ENCODE measurements at places on chromosomes 16 and 17.

DNA sequence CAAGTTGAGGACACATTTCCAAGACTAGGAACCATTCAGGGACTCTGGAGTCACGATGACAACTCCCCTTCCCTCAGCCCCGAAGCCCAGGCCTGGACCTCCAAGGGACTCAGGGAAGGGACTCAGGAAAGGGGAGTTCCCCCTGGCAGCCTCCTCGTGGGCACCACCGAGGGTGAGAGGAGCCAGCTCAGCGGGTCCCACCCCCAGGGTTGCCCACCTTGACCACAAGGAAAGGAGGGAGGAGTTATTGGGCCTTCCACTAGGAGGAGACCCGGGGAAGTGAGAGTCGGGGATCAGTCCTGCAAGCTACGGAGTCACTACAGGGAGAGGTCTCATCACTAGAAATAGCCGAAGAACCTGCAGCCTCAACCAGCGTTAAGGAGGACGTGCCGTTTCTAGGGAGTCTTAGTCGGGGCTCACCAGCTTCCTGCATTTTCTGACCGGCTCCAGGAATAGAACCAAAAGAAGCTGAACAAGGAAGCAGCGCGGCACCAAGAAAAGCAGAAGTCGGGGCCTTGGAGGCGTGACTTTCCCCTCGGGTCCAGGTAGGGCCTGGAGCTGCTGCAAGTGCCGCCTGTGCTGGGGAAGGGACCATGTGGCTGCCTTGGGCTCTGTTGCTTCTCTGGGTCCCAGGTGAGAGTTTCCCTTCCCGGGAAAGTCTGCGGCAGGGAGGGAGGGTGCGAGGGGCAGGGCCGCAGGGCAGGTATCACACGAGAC, at the start of gene CD300A:
CD300A (plus strand) TSS at position 524 of the 717 bp plus-strand sequence; CDS start at position 594, 70 bp downstream.
- no peak for DNase-seq

- DNase-seq: no peak
Observed at GRCh38 chr17:15440347-15440746, 27.1 kb downstream of the CDRT4 start.

DNA sequence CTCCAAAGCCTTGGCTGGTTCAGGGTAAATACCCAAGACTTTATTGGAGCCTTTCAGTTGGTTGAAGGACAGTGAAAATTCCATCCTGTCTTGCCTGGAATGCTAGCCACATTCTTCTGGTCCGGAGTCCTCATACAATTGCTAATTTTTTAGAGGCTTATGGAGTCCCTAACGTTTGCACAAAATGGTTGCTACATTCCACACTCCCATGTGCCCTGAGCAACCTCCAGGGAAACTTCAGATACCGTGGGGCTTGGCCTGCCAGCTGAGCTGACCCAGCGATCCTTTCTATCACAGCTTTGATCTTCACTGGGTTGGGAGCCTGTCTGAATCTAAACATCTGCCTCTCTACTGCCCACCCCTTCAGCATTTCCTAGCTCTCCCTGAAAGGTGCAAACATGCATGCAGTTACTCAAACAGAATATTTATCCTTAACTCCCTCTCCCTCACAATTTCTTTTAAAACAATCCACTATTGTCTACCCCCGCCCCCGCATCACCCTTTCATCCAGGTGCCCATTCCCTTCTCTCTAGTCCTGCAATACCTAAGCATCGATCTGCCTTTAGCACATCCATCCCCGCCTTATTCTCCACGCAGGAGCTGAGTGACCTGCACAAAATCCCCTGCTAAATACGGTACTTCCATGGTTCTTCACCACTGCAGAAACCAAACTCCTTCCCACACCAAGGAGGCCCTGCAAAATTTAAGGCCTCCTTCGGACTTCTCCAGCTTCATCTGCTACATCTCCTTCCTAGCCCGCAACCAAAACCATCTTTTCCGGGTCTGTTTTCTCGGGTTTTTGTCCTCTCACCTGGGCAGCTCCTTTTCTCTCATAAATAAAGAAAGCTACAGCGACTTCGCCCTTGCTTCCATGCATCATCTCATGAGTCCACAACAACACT, 810 bp upstream of the GAN start:
- DNase-seq: no peak

DNA sequence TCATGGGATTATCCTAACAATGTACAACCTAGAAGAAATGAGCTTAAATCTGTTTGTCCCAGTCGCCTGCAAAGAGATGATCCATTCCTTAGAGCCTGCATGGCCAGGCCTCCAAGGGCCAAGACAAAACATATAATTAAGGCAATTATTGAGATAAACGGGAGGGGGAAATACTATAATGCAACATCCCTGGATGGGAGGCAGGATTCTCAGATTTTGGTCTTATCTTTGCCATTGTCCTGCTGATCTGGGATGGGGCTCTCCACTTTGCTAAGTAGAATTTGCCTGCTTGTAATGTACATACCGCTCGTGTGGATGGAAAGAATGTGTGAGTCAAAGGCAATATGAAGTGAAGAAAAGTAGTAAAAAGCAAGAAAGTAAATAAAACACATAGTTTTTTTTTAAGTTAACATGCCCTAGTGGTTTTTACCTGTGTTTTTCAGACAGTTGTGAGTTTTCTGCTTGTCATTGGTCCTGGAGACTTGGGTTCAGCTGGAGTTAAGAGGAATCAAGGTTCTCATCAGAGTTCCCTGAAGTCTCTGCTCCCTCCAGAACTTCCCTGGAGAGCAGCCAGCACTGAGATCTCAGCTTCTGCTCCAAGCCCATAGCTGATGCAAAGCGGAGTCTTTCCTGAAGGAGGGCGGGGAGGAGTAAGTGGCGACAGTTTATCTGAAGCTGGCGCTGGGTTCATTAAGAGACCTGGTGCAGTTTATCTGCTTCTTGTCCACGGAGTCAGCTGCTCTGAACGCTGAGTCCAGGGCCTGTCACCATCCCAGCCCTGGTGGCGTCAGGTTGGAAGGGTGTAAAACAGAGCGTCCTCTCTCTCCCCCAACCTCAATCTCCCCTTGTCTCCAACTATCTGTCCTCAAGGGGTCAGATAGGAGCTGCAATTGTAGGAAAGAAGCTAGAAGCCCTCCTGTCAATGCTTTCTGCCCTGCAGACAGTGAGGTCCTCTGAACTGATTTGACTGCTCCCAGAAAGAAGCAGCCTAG, 30.1 kb downstream of the HOXB1 start:
- no peak for DNase-seq

- no peak for DNase-seq
Observed at GRCh38 chr17:36931096-36931696, 6.1 kb upstream of the LHX1 start.

- no peak for DNase-seq
Observed at GRCh38 chr16:84370723-84371552, 2.6 kb downstream of the ATP2C2 start.

GRCh38 chr17:81193470-81194224, 27.6 kb upstream of the AATK start:
- no peak for DNase-seq

- no peak for DNase-seq
Observed at GRCh38 chr16:58464916-58465731, 34.8 kb upstream of the NDRG4 start.

GRCh38 chr17:75105126-75106080, 4.4 kb upstream of the ARMC7 start:
- no peak for DNase-seq

GRCh38 chr16:10322723-10323527, 62.9 kb upstream of the ATF7IP2 start:
- DNase-seq: no peak

DNA sequence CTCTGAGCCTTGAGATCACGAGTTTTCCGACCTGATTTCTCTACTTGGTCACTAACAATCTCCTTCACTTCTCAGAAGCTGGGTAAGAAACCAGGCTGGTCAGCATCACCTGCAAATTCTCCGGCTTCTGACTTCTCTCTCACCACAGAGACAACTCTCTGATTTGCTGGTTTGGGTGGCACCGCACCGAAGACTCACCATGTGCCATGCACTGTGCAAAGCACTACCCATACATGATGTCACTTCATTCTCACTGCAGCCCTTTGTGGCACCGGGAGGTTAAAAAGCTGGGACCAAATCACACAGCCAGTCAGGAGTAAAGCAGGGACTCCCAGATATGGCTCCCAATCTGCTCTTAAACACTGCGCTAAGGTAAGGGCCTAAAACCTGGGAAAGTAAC, 647 bp downstream of the VAC14 start:
- DNase-seq: no peak

DNA sequence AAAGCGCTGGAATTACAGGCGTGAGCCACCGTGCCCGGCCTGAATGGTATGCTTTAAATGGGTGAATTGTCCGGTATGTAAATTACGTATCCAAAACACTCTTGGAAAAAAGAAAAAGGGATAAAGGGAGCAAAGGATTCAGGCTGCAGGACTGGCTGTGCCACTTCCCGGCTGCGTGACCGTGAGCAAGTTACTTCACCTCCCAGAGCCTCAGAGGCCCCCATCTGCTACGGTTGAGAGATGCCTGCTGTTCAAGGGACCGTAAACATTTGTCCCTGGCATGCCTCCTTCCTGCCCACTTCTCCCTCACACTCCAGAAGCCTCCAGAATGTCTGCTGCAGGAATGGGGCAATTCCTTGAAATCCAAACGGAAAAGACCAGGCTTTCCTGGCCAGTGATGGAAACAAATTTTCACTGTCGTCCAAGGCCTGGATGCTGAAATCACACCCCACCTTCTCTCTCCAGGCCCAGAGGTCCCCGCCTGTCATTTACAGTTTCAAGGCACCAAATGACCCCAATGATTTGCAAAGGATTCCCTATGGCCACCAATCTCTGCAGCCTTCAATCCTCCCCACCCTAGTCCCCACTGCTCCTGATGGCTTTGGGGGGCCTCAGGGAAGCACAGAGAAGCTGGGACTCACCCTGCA, 22.9 kb upstream of the LITAF start:
- DNase-seq: no peak

- DNase-seq: no peak
Observed at GRCh38 chr16:88545781-88546180, 24.4 kb upstream of the ZC3H18 start.

DNA sequence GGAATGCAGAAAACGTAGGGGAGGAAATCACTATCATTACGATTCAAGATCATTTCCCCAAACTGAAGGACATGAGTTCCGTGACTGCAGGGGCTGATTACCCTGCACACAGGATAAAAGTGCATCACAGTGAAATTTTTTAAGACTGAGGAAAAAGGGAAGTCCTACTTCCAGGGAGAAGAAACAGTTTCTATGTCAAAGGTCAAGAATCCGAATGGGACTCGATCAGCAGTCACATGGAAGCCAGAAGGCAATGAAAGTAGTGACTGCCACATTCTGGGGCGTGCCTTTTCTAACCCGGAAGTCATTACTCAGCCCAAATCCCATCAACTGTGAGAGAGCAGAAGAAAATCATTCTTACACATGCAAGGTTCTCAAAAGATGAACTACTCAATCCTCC, 12.1 kb downstream of the ZZEF1 start:
- DNase-seq: peak; percentile 28

GRCh38 chr17:75864448-75864871, 9.3 kb upstream of the WBP2 start:
- peak; percentile 53 for DNase-seq

DNA sequence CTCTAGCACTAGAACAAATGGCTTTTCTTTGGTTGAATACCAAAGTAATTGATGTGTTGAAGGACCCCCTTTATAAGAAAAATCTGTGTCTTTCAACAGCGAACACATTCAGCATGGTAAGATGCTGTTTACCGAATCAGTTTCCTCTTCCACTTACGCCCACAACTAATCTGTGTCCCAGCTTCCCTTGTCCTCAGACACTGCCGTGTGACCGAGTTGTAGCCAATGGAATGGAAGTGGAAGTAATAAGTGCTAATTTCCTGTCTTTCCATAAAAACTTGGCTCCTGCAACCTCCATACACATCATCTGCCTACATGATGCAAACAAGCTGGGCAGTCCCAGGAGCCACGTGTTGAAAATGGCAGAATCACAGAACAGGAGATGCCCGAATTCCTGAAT, 10.4 kb downstream of the CDIPT start:
- DNase-seq: peak; percentile 23

GRCh38 chr17:58121925-58122324, 26.3 kb upstream of the OR4D1 start:
- DNase-seq: peak; percentile 28

Data from stromal cell of bone marrow (primary cell).